8988T (cell line): ENCODE measurements at places on chromosomes 3 and 15.

- no peak for DNase-seq
Measured at GRCh38 chr15:71400294-71400693, 285.0 kb downstream of the THSD4 start.

- DNase-seq = peak; percentile 53
Measured at GRCh38 chr3:47324278-47324865, 41.6 kb downstream of the KLHL18 start.

- DNase-seq = no peak
Measured at GRCh38 chr3:13158871-13159270, 85.6 kb upstream of the IQSEC1 start.

GRCh38 chr3:155080692-155081091, 573 bp downstream of the MME start:
- no peak for DNase-seq

DNA sequence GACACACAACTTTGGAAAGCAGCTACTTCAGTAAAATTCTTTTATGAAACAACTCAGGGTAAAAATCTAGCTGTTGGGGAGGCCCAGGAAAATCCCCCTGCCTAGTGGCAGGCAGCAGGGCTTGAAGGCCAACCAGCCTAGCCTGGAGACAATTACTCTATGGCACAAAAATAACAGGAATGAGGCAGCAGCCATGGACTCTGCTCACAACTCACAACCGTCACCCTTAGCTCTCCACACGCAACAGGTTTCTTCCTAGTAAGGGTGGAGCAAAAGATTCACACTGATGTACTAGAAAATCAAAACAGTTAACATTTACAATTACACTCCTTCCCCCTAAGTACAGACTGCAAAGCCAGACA, 530 bp upstream of the FBXL22 start:
- DNase-seq = no peak

DNA sequence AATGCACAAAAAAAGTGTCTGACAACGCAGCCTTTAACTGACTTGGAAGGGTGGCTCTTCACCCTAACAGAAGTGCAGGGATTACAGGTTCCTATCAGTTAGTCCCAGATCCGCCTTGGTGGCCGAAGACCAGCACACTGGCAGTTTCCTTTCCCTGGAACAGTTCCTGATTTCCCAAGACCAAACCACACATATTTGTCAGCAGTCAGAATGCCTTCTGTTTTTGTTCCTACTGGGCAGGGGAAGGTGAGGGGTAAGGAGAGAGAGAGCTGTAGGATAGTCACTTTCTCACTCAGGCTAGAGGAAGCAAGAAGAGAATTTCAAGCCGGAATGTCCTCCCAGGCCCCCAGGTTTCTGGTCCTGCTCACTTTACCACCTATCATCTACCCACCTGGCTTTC, 9.2 kb downstream of the CXCR6 start:
- no peak for DNase-seq

DNA sequence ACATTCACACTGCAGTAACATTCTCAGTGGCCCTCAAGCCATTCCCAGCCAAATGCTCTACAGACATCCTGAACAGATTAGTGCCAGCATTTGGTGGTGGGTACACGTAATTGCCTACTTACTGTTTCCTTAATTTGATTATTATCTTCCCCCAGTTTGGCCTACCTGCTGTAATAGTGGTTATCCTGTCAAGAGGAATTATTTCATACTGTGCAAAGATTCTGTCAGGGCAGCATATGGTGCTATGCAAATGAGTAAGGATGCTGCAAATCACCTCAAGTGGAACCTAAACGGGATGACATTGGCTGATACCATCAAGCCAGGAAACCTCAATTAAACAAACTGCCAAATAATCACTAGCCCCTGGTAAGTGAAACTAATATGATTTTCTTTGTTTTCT, 88.7 kb downstream of the SEMA6D start:
- no peak for DNase-seq
